ENCODE measurements at places on chromosomes 11 and 22.
A peak's percentile ranks its signal among the peaks of the same experiment; 100 is the strongest.

- no peak for DNase-seq
Measured at GRCh38 chr11:77067861-77068443, 1.2 kb downstream of the CAPN5 start.

DNA sequence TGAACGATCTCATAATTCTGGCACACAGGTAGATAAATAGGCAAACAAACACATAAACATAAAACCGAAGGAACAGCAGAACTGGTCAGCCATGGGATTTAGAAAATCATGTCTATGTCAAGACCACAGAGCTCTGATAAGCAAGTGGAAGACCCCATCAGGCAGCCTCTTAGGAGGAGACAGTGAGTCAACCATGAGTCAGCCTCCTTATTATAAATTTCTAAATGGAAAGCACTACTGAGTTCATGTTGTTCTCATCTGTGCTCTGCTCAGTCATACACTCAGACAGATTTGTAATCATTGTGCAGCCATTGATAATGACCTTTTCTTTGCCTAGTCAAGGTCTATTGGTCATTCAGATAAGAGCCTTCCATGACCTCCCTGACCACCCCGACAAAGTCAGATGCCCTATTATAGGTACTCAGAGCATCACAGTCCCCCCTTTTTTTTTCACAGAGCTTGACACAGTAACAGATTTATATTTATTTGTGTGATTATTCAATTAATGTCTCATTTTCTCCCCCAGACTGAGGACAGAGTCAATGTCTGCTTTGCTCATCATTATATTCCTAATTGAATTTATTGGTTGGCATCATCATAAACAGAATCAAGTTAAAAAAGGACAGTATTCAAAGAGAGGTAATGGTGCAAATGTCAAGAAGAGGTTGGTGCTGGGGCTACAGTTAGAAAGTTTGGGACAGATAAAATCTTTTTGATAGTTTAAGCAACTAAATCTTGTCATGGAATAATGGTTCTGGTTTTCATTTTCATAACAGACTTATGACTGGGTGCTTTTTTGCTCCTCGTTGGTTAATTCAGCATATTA lies 579.7 kb upstream of the CCDC90B start:
- DNase-seq, result no peak

DNA sequence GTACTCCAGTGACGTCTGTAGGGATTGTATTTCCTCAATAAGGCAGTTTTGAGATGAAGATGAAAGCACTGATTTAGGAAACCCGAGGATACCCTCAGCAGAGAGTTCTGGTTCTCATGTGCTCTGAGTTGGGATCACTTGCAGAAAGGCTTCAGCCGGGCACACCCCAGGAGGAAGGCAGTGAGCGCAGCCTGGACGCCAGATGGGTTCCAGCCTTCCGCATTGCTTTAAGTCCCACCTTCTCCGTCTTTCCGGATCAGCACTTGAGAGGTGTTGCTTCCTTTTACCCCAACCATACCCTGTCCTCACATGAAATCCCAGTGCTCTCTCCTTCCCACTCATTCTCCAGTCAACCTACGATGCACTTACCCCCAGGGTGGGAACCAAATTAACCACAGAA lies 239.5 kb upstream of the CADM1 start:
- DNase-seq, result no peak

DNA sequence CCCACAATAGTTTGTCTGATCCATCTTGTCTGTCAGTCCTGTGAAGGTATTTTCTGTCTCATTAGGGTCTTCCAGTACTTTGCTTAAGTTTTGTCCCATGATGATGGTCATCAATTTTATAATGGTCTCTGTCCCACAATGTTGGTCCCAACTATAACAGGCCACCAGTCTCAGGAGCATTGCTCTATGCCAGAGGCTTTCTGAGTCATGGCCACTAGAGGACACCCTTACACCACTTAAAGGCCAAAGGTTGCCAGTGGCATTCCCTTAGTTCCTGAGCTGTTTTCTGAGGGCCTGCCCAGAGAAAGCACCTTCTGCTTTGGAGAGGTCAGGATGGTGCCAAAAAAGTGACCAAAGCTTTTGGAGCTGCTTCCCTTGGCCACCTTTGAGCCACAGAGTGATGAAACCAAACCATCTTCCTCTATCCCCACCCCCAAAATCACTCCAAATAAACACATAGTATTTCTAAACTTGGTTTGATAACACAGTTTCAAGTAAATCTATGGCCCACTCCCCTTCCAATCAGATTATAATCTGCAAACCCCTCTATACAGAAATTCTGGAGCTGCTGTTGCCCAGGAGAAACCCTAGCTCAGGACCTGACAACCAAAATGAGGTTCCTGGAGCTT lies 19.3 kb downstream of the EIF3F start:
- DNase-seq, result no peak

DNA sequence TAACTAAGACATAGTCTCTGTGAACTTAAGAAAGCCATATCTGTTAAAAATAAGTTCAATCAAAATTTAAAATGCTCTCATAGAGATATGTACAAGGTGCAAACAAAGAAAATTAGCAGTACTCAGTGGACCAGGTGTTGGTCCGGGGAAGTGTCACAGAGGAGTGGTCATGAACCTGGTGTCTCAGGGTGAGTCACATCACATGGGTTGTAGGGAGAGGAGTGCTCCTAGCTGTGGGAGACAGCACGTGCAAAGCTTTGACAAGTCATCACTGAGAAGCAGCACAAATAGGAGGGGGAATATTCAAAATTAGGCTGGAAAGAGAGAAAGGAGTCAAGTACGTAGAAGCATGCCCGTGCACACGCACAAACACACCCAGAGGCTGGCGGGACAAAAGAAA lies 438.1 kb downstream of the NTM start:
- DNase-seq, result no peak

DNA sequence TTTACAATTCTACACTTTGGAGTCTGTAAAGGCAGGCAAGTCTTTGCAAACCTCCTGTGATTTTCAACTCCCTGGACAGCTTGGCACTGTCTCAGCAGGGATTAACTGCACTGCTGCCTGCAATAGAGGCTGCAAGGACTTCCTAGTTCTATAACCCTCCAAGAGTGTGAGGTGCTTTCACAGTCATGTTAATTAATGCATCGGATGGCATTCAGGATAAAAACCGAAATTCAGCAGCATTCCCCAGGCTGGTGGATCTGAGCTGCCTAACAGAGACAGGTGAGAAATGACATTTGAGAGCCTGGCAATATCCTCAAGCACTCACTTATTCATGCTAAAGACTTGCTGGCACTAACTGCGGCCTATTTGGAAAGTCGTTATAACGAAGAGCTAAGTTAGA lies 85.0 kb downstream of the LARGE1 start:
- no peak for DNase-seq

GRCh38 chr11:26909515-26909914 lies 84.4 kb upstream of the FIBIN start:
- no peak for DNase-seq

DNA sequence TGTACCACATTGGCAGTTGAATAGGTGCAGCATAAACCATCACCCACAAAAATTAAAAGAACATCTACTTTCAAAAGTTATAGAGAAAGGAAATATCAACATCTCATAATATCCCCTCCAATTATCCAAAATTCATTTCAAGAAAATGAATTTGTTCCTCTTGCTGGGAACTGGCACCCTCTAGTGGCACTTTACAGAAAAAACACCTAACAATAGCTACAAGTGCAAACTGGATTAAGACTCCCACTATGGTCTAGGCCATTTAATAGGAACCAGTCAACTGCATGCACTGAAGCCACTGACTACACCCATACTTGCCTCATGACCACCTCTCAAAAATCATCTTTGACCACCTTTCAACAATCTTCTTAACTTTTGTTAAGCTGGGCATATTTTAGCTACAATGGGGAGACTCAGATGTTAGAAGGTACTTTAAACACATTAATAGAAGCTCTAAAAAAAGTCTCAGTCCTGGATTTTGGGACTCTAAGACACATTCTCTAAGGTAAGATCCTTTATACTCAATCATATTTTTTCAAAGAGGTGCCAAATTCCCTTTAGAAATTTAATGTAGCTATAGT lies 17.3 kb downstream of the TRAF6 start:
- DNase-seq, result peak; percentile 50

GRCh38 chr11:100759856-100760255 lies 72.8 kb downstream of the ARHGAP42 start:
- DNase-seq, result no peak

DNA sequence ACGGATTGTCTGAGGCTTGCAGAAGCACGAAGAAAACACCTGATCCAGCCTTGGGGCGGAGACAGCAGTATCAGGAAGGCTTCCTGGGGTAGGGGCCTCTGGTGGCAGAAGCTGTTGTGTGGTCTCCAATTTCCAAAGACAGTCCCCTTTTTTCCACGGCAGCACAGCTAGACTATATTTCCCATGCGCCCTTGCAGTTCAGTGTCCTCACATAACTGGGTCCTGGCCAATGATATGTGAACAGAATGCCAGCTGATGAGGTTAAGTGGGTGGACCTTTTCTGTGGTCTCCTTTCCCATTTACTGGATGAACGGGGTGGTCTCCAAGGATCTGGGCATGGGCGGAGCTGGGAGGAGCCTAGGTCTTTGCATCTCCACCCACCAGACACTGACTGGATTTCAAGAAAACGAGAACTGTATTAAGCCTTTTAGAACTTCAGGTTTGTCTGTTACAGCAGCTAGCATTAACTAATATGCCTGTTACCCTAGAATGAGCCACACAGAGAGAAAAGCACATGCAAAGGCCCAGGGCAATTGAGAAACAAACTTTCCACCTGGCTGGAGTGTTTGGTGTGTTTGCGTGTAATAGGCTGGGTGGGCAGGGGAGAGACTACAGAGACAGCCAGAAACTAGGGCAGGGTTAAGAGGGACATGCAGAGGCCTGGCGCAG lies 6.2 kb downstream of the GAL3ST1 start:
- no peak for DNase-seq

DNA sequence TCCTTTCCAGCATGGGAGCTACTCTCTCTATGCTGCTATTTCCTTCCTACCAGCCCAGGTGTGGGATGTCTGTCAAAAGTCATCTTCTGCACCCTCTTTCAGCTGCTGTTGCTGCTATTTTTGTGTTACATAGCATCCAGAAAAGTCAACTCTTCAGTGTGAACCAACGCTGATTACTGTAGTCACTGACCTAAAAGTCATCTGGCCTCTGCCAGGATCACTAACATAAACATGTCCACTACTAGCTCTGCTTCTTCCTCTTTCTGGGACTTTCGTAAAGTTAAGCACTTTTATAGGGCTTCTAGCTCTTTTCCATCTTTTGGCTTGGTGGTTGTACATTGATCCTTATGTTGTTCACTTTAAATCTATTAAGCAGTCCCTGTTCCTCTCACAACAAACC lies 90.2 kb upstream of the CARD18 start:
- DNase-seq, result no peak

GRCh38 chr11:569158-569885 lies 6.9 kb upstream of the PHRF1 start:
- no peak for DNase-seq

GRCh38 chr11:34624069-34624468 lies 3.2 kb downstream of the EHF start:
- no peak for DNase-seq

GRCh38 chr11:113615098-113615497 lies 91.0 kb downstream of the TMPRSS5 start:
- DNase-seq, result no peak

GRCh38 chr11:80155412-80156017 lies 714.7 kb upstream of the TENM4 start:
- DNase-seq, result no peak

Measured in HL-60 (cell line).